NCI-H446 treated with DMSO at 0.1 percent for 48 hours (cell line): ENCODE measurements at places on chromosomes 2 and 18.
A peak's percentile ranks its signal among the peaks of the same experiment; 100 is the strongest.

DNA sequence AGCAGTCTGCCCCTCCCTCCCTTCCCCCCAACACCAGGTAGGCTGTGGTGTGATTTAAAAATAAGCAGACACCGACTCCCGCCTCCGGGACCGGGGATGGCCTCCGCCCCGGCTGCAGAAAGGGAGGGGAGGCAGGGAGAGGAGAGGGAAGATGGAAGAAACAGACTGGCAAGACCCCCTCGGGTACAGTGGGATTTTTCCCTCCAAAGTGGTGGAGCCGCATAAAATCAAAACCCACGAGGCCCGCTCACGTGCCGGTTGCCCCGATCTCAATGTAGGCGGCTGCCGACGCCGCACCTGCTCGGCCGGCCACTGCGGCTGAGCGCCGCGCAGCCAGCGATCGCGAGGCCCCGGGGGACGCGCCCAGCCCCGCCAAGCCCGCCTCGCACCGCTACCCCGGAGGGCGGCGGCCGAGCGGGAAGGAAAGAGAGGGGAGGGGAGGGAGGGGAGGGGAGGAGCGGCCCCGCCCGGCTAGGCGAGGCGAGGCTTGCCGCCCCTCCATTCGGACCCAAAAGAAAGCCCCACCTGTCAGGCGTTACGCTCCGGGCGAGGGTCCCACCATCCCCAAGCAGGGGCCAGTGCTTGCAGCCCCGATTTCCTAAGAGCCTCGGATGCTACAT lies 811 bp downstream of the ADD2 start:
- no peak for DNase-seq

DNA sequence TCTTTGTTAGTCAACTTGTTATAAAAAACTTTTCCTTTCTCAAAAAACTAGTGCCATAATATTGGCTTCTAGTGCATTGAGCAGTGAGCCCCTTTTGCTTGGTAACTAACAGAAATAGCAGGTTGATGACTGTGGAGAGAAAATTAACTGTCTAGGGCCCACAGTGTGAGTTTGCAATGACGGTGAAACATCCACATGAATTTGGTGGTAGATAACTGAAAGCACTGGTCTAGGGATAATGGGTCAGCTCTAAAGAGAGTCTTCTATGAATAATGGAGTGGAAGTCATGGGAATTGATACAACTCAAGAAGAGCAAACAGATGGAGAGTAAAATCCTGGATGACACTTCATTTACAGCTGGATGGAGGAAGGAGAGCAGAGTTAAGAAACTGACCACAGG lies 245.4 kb downstream of the METTL4 start:
- no peak for DNase-seq

- DNase-seq: no peak
Measured at GRCh38 chr2:74503506-74504475, 3.7 kb downstream of the PCGF1 start.

- DNase-seq: peak; percentile 67
Measured at GRCh38 chr18:56869189-56869777, 218.1 kb downstream of the WDR7 start.

DNA sequence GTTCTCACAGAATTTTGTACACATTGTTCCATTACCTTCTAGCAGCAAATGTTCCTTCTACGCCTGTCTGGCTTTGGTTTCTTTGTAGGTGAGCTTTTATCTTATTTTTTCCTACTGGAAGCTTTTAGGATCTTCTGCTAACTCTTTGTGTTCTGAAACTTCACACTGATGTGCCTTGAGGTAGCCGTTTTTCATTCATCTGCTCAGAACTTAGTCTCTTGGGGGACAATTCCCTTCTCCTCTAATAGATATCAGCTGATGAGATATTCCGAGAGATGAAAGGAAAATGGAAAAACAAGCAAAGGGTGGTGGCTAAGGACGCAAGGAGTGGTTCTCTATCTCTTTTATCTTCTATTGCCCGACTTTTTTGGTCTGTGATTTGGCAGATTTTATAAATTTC lies 27.8 kb upstream of the LPIN1 start:
- no peak for DNase-seq
